NCI-H1436 treated with DMSO at 0.1 percent for 48 hours (cell line): ENCODE measurements at places on chromosomes 7 and 10.
A peak's percentile ranks its signal among the peaks of the same experiment; 100 is the strongest.

- no peak for DNase-seq
These were observed 2.2 kb downstream of the EGR2 start for GRCh38 chr10:62813981-62814380.

DNA sequence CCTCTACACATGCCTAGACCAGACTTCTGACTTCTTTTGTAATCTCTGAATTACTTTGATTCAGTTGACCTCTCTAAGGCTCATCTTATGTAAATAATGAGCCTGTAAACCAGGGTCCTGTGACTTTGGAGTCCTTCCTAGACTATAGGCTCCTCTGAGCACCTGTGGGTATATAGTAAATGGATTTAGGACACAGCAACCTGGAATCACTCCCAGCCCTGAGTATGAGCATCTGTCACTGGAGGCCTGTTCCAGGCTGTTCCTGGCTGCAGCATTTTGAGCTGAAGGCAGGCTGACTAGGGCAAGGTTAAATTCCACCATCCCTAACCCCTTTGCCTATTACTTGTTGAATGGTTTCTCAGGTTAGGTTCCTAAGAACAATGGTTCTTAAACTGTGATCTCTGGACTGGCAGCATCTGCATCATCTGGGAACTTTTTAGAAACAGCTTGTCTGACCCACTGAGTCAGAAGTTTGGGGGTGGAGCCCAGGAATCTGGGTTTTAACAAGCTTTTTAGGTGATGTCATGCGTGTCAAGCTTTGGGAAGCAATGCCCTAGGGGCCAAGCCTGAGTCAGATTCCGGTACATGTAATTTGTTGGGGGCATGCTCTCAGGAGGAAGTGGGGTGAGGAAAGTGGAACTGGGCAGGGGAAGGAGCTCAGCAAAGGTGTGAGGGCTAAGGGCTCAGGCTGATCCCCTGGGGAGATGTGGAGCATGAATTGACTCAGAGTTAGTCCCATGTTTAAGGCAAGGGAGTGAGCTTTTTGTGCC lies 28.2 kb downstream of the MINDY4 start:
- DNase-seq: no peak

GRCh38 chr7:29296421-29296820 lies 101.8 kb downstream of the CHN2 start:
- no peak for DNase-seq

GRCh38 chr7:96084881-96085553 lies 236.9 kb downstream of the SLC25A13 start:
- peak; percentile 94 for DNase-seq

- no peak for DNase-seq
These were observed 182.4 kb downstream of the DNAJB6 start for GRCh38 chr7:157519246-157519645.

DNA sequence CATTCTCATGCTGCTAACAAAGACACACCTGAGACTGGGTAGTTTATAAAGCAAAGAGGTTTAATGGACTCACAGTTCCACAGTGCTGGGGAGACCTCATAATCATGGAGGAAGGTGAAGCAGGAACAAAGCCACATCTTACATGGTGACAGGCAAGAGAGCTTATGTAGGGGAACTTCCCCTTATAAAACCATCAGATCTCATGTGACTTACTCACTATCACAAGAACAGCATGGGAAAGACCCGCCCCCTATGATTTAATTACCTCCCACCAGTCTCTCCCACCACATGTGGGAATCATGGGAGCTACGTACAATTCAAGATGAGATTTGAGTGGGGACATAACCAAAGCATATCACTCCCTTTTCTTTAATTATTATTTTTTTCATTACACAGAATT lies 16.6 kb downstream of the COL28A1 start:
- DNase-seq: no peak

DNA sequence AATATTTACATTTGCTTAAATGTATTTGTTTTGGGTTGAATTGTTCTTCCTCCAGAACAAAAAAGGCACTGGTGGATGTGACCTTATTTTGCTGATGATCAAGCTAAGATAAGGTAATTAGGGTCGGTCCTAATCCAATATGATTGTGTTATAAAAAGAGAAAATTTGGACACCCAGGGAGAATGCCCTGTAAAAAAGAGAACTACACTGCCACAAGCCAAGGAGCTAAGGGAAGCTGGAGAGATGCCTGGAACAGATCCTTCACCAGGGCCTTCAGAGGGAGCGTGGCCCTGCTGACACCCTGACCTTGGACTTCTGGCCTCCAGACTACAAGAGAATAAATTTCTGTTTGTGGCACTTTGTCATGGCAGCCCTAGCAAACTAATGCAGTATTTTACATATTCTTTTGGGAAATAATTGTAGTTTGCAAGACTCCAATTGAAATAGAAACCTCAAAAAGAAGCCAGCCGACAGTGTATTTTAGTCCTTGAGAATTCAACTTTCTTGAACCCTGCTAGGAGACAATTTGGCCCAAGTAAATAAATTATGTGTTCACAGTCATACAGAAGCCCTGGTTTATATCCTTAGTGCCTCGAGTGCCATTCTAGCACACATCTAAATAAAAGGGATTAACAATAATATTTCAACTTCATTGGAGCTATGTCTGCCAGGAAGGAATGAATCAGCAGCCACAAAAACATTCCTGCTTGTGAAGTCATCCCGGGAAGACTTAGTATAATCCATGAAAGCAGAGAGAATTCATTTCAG lies 164.6 kb downstream of the PKD1L1 start:
- DNase-seq: no peak

- no peak for DNase-seq
These were observed 26.1 kb downstream of the WAC start for GRCh38 chr10:28558923-28559508.

DNA sequence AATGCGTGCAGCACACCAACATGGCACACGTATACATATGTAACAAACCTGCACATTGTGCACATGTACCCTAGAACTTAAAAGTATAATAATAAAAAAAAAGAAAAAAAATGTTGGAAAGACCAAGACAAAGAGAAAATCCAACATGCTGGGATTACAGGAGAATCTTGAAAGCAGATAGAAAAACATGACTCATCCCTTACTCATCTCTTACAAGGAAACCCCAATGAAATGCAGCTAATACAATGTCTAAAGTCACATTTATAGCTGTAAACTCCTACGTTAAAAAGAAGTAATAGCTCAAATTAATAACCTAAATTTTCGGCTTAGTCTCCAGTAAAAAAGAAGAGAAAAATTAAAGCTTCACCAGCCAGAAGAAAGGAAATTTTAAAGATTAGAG lies 47.5 kb upstream of the DGKB start:
- DNase-seq: no peak

GRCh38 chr10:43198682-43199005 lies 60.4 kb downstream of the CSGALNACT2 start:
- DNase-seq: no peak

- no peak for DNase-seq
These were observed 2.9 kb downstream of the COA1 start for GRCh38 chr7:43726466-43726865.

DNA sequence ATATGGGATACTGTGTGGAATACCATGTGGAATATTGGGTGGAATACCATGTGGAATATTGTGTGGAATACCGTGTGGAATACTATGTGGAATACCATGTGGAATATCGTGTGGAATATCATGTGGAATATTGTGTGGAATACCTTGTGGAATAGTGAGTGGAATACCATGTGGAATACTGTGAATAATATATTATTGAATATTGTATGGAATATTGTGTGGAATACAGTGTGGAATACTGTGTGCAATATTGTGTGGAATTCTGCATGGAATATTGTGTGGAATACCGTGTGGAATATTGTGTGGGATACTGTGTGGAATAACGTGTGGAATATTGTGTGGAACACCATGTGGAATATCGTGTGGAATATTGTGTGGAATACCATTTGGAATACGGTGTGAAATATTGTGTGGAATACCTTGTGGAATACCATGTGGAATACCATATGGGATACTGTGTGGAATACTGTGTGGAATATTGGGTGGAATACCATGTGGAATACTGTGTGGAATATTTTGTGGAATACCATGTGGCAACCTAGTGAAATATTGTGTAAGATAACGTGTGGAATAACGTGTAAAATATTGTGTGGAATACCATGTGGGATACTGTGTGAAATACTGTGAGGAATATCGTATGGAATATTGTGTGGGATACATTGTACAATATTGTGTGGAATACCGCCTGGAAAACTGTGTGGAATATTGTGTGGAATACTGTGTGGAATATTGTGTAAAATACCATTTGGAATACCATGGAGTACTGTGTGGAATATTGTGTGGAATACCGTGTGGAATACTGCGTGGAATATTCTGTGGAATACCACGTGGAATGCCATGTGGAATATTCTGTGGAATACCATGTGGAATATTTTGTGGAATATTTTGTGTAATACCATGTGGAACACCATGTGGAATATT lies 133.9 kb upstream of the CHST15 start:
- DNase-seq: no peak

GRCh38 chr7:12770227-12770975 lies 83.0 kb downstream of the ARL4A start:
- no peak for DNase-seq

DNA sequence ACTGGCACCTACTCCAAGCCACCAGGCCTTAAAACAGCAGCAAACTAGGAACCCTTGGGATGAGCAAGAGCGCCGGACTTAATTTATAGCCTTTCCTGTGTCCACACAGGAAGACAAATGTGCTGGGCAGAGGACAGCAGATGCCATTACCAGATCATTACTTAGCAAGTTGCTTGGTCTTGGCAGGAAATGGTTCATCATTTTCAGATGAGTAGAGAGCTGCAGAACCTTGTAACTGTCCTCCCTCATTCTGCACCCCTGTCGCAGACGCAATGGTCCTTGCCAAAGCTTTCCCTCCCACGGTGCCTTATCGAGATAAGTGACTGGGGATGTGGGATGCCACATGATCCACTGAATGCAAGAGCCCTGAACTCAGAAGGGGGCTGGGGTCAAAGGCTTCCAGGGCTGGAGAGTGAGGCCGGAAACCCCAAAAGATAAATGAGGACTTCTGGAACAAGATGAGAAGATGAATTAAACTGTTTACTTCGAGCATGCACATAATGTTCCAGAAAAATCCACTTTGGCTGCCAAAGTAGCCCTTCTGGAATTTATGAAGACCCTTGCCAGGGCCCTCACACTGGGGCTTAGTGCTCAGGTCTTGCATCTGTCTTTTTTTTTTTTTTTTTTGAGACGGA lies 145.6 kb upstream of the ZNF32 start:
- DNase-seq: no peak

DNA sequence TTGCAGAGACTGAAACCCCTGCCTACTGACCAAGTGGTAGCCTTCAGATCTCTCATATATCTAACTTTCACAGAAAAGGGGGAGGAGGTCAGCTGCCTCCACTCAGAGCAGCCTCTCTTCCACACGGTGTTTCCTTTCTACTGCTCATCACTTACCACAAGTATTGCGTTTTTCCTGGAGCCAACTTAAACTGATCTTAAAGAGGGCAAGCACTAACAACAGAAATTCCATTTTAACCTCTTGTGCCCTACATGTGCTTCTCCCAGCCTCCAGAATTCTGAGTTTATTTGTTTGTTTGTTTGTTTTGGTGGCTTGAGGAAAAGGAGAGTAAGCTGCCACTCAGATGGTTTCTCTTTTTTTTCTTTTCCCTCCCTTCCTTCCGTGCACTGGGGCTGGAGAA lies 19.1 kb downstream of the SKIDA1 start:
- DNase-seq: no peak

DNA sequence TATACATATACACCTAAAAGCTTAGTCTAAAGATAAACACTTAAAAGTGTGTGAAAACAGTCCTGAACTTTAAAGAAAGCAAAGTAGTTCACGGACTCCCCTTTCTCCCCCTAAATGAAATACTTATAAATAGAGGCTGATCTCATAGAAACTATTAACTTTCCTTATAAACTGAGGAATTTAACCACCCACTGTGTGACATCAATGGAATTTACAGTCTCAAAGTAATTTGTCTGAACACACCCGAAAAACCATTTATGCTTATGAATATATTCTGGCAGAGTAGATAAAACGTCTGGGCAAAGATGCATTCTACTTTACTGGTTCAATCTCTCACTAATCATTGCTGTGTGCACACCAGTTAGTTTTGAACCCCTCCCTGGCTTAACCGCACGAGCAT lies 181.8 kb upstream of the DGKB start:
- no peak for DNase-seq
